Keratinocyte (primary cell): ENCODE measurements at places on chromosomes 11 and 22. TPM values are rescaled to one million over a fixed set of nuclear protein-coding genes. Genes with fewer than 3 reads are reported as not detected.

The SLCO2B1 gene
- polyA plus RNA-seq = 0.03 TPM in 1 of 3 replicates, not detected in the others

The SHISA8 gene
- polyA plus RNA-seq = not detected in 3 replicates

The SMCO4 gene
- polyA plus RNA-seq = 1.5 to 3.8 TPM (median 1.9 TPM) in 3 replicates

The PPP6R2 gene
- polyA plus RNA-seq = 19.8 to 29.7 TPM (median 23.2 TPM) in 3 replicates

The TSPAN32 gene
- not detected in 3 replicates for polyA plus RNA-seq

The OLFML1 gene
- polyA plus RNA-seq = not detected in 3 replicates

The BTBD18 gene
- polyA plus RNA-seq = not detected in 3 replicates

The TIGD3 gene
- 0.04 to 0.05 TPM in 2 of 3 replicates, not detected in the other for polyA plus RNA-seq
